ENCODE measurements at places on chromosomes 7 and 10. TPM values are rescaled to one million over a fixed set of nuclear protein-coding genes. Genes with fewer than 3 reads are reported as not detected.
A peak's percentile ranks its signal among the peaks of the same experiment; 100 is the strongest.

The CTAGE6 gene
- total RNA-seq = 0.95 TPM

The MEOX2 gene
- not detected for total RNA-seq

DNA sequence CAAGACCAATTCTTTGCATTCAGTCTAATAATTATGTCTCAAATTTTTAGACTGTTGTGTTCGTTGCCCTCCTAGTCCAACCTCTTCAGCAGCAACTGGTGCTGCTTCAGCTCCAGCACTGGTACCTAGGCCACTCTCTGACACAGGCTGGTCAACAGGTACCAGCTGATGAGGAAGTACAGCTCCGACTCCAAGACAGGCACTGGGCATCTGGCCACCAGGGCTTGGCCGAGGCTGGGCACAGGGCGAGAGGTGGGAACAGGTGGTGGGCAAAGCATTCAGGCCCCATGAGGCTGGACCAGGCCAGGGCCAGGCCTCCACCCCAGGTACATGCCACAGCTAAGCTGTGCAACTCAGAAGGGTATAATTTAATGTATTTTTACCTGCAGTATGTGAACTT is 151.5 kb upstream of the AGR3 start:
- no peak for DNase-seq

- no peak for DNase-seq
Observed at GRCh38 chr10:46268076-46268881, 18.5 kb upstream of the ANTXRL start.

DNA sequence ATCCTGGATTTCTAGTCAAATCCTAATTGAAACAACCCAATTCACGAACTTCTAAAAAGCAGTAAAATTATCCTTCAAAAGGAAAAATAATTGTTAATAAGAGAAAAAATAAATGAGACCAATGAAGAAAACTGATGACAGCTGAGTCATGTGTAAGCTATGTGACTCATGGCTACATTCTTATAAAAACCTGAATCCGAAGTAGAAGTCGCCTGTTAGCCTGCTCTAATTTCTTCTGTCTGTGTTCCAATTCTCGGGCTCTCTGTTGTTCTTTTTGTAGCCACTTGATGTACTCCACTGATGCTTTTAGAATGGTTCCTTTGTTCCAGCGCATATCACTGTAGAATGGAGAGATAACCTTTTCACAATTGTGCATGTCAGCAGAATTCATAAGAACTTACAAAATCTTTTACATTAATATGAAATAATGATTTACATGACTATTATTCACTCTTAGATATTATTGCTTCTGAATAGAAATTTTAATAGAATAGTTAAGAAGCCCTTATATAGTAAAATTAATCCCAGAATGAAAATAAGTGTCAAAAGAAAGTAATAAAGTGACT is 88.8 kb downstream of the TFEC start:
- no peak for DNase-seq

DNA sequence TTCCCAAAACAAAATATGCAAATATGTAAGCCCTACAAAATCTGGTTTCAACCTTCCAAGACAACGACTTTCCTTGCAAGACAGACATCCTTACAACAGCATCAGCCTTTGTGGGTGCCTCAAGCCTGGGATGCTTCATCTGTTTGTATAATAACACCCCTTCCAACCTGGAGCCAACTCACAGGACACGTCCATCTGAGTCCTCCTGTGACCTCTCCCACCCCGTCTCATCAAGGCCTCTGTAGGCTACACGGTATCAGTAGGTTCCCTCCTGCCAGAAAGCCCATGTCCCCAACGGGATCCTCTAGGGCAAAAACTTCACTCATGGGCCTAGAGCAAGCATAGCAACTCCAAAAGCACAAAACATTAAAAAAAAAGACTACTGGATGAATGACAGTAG is 173.2 kb downstream of the TNS3 start:
- DNase-seq = no peak

GRCh38 chr10:71975087-71975870 is 11.1 kb downstream of the CHST3 start:
- DNase-seq = no peak

DNA sequence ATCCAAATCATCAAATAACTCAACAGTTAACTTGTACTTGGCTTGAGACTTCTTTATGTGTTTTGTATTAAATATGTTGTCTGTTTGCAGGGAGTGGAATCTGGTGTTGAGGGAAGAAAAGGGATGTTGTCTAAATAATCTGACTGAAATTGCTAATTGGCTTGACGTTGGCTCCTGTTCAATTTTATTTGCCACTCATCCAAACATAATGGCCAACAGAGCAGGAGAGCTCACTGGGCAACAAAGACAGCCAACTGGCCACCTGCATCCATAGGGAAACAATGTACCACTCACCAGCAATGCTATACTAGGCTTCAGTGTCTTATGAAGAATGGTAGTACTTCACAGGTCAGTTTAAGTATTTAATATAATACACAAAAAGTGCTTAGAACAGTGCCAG is 80.5 kb downstream of the FAM13C start:
- no peak for DNase-seq

DNA sequence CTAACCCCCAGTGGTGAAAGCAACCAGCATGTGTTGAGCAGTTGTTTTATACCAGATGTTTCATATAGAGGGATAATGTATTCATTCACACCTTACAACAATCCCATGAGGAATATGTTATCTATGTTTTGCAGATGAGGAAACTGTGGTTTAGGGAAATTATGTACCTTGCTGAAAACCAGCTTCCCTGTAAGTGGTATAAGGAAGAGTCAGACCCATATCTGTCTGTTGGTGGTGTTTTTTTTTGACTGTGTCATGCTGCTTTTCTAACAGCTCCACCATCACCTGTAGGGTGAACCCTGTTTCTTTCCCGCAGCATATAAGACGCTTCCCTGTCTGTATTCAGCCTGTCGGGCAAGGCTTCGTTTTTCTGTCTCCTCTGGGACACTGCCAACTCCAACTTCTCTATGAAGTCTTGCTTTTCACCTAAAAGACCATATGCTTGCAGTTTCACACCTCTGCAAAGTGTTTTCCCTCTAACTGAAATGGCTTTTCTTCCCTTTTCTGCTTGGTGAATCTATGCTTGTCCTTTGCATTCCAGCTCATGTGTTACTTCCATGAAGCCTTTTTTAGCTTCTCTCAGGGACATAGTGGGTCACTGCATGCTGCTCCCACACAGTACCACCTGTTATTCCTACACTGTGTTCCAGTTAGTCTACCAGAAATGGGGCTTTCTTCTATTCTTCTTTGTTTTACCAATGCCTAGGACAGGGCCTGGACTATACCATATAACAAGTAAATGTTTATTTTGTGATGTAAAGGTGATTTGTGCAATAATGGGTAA is 92.8 kb downstream of the ST7 start:
- DNase-seq = no peak

DNA sequence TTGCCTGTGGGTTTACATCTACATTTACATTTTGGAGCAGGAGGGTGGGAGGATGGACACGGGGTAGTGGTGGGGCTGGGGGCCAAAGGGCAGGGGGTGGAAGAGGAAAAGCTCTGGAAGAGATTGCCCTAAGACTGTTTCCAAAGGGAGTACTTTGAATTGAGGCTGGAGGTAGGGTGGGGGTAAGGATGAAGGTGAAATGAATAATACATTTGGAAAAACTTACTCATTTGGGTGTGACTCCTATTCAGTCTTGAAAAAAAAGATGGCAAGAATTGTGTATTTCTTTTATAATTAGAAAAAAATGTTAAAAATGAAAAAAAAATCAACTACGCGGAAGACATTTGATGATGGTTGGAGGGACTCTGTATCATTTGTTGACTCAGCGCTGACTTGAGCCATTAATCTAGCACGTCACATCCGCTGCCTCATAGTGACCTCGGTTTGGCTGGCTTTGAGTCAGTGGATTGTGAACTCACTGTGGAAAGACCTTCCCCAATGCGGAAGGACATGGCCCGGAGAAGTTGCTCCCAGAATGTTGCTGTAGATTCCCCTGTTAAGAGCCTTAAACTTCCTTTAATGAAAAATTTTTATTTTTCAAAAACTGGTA is 2.8 kb downstream of the FAM180A start:
- peak; percentile 60 for DNase-seq

DNA sequence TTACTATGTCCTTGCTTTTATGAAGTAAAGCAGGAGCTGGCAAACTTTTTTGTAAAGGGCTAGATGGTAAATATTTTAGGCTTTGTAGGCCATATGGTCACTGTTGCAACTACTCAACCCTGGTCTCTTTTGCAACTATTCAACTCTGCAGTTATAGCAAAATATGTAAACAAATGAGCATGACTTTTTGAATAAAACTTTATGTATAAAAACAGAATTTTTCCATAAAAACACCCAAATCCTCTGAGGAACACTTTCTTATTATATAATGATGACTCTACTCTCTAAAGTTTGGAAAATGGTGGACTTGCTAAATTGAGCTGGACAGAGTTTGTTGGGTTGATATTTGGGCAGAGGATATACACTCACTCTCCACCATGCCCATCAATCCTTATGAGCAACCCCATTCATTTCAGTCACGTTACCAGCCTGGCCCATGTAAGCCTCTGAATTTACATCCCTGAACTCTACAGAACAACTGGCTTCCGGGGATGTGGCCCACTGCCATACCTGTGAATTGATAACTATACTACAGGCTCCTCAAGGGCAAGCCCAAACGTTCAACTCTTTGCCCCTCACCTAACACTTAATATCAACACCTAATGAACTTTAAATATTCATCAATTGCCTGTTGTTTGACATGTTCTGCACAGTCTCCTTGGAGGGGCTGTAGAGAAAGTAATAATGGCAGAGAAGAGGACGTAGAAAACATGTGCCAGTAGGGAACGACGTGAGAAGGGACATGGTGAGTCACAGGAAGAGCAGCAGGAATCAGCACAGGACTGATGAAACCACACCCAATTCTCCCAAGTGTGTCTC is 37.6 kb downstream of the SGMS1 start:
- peak; percentile 96 for DNase-seq
